ENCODE measurements at places on chromosomes 3 and 15.

DNA sequence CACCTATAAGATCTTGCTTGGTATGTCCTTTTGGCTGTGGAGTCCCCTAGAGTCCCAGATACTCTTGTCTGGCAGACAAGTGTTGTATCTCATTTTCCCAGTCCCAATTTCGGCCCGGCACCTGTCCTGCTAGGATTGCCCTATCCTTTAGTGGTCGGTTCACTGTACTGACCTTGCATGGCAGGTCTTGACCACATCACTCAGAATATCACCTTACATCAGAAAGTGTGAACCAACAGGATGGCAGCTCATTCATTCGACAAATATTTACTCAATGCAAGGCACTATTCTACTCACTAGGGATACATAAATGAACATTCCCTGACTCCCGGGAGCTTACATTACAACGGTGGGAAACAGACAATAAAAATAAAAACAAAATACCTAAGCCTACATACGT lies 5.7 kb upstream of the CCDC80 start:
- DNase-seq = no peak

DNA sequence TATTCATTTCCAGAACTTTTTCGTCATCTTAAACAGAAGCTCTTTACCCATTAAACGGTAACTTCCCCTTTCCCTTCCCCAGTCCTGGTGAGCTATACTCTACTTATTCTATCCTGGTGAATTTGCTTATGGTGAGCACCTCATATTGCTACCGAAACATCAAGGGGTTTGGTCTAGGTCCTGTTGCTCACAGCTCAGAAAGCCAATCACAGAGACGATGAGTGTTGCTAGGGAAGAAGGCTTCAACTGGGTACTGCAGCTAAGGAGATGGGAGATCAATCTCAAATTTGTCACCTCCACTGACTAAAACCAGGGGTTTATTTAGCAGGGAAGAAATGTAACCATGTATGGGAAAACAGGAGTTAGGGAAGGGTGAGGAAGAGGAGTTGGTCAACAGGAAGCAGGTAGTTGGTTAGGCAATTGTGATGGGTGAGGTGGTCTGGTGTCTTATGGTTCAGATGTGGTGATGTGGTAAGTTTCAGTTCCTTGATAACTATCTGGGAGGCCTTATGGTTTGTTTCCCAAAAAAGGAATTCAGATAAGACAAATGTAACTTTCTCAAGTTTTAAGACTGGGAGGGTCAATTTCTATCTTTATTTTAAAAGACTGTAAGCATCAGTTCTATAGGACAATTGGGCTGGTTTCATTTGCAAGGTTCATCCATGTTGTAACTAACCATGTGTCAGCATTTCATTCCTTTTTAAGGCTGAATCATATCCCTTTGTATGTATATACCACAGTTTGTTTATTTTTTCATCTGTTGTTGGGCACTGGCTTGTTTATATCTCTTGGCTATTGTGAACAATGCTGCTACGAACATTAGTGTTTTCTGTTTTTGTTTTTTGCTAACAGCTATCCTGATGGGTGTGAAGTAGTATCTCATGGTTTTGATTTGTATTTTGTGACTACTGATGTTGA lies 24.3 kb downstream of the ARHGAP11B start:
- DNase-seq = no peak

- DNase-seq = peak; percentile 22
These were observed 127.0 kb downstream of the KLHL25 start for GRCh38 chr15:85667491-85668424.

DNA sequence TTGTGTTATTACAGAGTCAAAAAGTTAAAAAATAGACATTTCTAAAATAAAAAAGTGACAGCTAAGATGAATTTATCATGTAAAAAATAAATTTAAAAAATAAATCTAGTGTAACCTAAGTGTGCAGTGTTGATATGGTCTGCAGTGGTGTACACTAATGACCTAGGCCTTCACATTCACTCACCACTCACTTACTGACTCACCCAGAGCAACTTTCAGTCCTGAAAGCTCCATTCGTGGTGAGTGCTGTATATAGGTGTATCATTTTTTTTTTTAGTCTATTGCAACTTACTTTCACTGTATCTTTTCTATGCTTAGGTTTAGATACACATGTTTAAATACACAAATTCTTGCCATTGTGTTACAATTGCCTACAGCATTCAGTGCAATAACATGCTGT lies 459.4 kb upstream of the ROBO1 start:
- no peak for DNase-seq

DNA sequence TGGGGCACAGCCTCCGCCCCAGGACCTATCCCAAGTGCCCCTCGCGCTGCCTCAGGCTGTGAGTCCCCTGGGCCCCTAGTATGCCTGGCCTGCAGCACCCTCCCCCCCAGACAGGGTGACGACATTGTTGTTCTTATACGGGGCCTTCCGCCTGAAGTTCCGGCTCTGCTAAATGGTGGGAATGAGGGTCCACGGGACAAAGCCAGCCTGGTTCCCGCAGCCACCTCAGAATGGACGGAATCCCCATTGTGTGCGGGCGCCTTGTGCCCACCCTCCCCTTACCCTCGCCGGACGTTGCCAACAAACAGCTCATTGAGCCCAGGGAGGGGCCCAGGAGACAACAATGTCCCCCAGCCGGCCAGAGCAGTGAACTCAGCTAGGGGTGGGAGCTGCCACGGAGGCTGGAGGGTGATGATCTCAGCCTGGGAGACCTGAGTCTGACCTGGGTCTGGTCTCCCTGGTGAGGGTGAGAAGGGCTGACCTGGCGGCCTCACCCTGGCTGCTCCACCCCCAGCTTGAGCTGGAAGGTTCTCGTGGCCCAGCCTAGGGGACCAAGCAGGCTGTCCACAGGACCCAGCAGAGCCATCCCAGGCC lies 10.2 kb upstream of the DLL4 start:
- DNase-seq = no peak

GRCh38 chr3:149186721-149187120 lies 34.9 kb downstream of the CP start:
- no peak for DNase-seq

GRCh38 chr3:134796281-134797056 lies 1.4 kb downstream of the EPHB1 start:
- DNase-seq = no peak

DNA sequence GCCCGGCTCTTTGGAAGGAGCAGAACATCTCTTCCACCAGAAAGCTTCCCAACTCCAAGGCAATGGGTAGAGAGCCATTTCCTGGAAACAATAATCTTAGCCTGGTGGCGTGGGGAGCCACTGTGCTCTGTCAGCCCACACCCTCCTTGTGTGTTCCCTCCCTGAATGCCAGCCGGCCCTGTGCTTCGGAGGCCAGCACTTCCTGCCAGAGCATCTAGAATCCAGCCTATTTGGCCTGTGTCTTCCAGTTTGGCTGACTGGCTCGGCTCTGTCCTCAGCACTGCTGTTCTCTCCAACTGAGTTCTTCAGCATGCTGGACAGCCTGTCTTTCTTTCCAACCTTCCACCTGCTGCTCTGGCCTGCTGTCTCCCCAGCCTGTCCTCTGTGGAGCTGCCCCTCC lies 349.3 kb downstream of the MFSD1 start:
- DNase-seq = no peak

DNA sequence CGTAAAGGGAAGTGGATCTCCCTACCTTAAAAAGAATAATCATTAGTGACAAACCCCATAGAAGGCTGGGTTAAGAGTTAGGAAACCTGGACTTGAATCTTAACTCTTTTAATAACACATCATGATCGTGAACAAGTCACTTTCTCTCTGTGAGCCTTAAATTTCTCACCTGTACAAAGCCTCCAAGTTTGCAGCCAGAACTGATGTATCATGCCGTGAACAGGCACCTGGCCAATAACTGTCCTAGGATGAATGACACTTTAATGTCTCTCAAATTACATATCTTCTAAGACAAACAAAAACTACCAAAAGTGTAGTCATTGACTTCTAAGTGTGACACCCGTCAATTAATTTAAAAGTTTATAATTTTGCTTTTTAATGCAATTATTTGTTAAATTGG lies 3.9 kb downstream of the UPK1B start:
- no peak for DNase-seq

DNA sequence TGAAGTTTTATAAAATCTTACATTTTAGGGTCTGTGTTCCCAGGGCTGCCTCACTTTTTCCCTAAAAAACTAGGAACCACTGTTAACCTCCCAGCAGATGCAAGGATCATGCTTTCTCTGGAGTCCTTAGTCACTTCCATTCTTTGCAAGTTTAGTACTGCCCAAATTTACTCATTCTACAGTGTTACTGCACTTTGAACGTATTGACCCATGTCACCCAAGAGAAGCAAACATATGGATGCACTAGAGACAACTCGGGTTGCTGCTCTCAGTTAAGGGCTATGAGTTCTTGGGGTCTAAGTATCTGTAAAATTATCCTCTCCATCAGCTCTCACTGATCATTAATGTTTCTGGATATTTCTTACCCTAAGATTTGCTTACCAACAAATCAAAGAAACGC lies 59.0 kb downstream of the LEO1 start:
- no peak for DNase-seq

DNA sequence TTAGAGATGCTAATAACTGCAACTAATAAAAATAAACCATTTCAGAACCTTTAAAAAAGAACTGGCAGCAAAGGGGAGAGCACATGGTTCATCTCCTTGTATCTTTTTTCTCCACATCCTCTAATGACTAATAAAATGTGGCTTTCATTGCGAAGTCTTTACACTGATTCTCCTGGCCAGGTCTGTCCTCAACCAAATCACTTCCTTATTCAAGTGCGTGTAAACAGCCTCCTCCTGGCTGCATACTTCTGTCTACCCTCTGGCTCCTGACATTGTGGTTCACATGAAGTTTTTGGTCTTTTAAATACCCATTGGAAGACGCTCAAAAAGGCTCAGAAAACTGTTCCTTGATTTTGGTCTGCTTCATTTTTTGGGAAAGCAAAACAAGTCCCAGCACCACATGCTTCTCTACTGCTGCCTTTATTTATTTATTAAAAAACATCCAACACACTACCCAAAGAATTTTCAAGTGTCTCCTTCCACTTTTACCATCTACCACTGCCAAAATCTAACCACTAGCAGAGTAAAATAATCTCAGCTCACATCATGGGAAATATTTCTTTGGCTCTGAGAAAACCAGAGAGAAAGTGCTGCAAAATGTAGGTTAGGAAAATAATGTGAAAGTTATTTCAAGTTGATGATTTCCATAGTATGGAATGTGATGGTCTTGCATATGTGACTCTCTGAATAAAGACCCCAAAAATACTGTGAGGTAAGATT lies 85.1 kb downstream of the EFL1 start:
- no peak for DNase-seq

Measured in SIG-M5 (cell line).